ENCODE measurements at places on chromosomes 12 and 14.

DNA sequence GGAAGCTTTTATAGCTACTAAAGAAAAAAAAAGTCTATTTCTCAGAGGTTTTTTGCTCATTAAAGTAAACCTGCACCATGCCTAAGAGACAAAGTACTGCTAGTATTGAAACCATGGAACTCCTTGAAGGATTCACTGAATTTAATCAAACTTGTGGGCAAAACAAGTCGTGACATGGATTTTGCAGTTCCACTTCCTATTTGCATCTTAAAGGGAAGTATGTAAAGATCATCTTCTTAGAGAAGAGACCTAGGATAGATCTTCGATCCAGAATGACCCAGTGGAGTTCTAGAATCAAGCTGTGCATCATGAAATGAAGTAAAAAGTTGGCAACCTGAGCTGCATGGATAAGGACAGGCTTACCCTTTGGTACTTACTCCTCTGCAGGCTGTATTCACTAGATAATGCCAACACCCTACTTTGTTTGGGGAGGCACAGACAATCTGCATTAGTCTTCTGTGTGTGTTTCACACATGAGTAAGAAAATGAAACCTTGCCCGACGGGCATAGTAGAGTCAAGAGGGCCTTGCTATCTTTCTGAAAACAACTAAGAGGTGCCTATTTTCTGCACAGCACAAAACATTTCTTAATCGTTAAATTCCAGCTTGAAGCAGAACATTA is 1.9 kb downstream of the GNG2 start:
- no peak for DNase-seq

DNA sequence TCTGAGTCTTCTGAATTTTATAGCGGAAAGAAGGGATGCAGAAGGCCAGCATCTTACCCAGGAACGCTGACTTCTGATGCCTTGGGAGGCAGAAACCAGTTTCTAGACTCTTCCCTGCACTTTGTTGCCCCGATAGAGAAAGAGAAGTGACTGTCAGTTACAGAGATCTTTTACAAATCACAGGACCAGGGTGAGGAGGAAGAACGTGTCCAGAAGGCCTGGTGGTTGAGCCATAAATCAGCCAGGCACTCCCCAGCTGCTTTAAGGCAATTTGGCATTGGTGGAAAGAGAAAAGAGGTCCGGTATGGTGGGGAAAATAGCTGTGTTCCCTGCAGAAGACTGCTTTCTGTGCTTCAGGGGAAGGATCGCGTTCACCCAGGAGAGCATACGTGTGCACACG is 88.7 kb upstream of the KCNA1 start:
- no peak for DNase-seq

DNA sequence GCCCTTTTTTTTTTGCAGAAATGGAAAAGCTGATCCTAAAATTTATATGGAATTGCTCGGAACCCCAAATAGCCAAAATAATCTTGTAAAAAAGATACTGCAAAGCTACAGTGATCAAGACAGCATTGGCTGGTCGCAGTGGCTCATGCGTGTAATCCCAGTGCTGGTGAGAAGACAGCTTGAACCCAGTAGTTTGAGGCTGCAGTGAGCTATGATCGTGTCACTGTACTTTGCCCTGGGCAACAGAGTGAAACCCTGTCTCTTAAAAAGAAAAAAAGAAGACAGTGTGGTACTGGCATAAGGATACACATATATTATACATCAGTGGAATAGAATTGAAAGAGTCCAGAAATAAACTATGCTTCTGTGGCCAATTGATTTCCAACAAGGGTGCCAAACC is 5.4 kb downstream of the ITGB7 start:
- no peak for DNase-seq

- no peak for DNase-seq
Measured at GRCh38 chr12:76074701-76075336, 9.7 kb downstream of the NAP1L1 start.

DNA sequence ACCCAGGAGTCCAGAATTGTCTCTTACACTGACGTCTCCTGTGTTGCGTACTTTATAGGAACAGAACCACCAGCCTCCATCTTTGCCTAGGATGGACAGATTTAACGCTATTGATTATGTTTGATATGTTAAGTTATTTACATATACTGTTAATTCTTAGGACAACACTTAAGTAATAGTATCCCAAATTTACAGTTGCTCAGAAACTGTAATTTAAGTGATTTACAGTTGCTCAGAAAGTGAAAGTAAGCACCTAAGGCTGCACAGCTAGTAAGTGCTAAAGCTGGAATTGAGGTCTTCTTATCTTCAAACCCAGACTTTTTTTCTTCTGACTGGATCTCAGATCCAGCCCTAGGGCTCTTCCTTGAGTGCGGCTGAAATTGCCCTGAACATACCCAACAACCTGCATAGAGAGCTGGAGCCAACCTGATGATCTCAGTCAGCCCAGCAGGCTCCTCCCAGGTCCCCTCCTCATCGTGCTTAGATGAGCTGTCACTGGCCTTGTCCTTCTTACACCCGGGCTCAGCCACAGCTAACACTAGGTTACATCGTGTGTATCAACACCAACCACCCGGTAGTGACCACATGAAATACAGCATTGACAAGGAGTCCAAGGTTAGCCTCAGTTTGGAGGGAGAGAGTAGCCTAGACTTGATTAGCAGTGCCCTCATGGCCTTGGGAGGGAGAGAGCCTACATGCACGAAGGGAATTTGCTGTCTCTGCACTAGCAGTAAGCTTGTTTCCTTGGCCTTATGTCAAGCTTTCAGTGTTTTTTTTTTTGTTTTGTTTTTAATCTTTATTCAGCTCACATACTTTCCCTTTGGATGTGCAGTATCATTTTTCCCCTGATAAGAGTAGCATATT is 111.1 kb upstream of the ARHGAP5 start:
- no peak for DNase-seq

DNA sequence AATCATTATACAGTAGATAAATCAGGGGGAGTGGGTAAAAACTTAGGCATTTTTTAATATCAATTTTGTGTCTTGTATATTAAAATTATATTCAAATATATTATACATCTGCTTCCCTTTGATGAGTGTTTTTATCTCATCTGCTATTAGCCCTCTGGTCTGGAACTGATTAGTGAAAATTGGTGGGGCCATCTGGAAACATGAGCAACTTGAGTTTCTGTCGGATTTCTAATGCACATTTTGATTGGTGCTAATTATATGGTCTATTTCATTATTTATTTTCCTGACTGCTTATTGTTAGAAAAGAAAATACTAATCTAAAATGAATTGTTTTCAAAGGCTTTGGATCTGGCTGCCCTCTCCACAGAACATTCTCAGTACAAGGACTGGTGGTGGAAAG is 28.2 kb downstream of the TTC8 start:
- DNase-seq = no peak

GRCh38 chr12:31588976-31589375 is 2.0 kb downstream of the DENND5B start:
- no peak for DNase-seq

DNA sequence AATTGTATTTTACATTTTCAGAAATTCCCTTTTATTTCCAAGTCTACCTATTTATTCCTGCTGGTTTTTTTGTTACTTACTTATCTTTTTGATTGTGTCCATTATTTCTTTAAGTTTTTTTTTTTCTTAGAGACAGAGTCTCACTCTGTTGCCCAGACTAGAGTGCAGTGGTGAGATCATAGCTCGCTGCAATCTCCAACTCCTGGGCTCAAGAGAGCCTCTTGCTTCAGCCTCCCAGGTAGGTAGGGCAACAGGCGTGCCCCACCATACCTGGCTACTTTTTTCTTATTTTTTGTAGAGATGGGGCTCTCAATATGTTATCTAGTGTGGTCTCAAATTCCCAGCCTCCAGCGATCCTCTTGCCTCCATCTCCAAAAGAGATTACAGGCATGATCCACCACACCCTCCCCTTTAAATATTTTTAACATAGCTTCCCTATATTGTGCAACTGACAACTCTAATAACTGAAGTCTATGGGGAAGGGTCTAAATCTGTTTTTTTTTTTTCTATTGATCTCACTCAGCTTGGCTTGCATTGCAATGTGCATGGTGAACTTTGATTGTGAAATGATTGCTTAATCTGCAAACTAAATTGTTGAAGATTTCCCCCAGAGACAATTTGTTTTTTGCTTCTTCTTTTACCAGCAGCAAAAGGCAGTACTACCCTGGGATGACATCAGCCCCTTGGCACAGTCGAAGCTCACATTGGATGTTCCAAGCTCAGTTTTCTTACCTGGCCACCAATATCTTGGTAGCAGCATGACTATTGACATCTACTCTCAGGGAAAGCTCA is 25.7 kb upstream of the COCH start:
- no peak for DNase-seq

- no peak for DNase-seq
Measured at GRCh38 chr12:93786656-93787397, 109.7 kb downstream of the CRADD start.

DNA sequence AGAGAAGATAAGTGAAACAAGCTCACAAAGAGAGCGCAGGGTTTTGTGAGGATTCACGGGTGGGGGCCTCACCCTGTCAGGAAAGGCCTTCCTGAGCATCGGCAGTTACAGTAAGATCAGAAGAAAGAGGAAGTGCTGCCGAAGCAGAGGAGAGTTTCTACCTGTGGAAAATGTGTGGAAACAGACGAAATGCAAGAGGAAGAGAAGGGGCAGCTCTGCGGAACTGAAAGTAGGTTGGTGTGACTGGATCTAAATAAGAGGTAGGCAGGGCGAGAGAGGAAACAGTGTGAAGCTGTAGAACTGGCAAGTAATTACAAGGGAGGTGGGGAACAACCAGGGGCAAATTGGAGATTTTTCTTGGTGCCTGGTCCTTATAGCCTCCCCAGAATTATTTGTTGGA is 2.6 kb downstream of the GPR68 start:
- no peak for DNase-seq

GRCh38 chr12:70788774-70789173 is 131.8 kb downstream of the PTPRR start:
- no peak for DNase-seq

Measured in stimulated activated CD8-positive, alpha-beta memory T cell treated with anti-CD3 and anti-CD28 coated beads, Interleukin-7, amount 100 ng/mL, for 1 hour (primary cell).